ENCODE measurements at places on chromosomes 1 and 21.

- ATAC-seq = peak; percentile 97
These were observed 27.1 kb upstream of the ZC3H11B start for GRCh38 chr1:219639876-219640577.

GRCh38 chr1:7255303-7256058 lies 470.2 kb downstream of the CAMTA1 start:
- peak; percentile 53 for ATAC-seq

- no peak for ATAC-seq
These were observed 21.9 kb downstream of the HAO2 start for GRCh38 chr1:119390526-119390925.

DNA sequence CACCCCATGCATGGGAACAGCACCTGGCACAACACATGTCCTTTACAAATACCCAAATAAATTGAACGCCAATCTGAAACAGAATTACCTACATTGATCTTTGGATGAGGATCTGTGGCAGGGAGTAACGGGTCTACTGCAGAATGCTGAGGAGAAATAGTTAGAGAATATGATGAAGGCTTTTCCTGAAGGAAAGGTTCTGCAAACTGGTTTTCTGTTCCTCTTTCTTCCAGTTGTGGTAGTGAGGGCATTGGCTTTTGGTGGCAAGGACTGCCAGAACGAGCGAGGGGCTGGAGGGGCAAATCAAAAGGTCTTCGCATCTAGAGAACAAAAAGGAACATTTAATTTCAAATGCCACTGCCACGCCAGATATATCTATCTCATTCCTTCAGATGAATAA lies 19.8 kb downstream of the CEP104 start:
- no peak for ATAC-seq

DNA sequence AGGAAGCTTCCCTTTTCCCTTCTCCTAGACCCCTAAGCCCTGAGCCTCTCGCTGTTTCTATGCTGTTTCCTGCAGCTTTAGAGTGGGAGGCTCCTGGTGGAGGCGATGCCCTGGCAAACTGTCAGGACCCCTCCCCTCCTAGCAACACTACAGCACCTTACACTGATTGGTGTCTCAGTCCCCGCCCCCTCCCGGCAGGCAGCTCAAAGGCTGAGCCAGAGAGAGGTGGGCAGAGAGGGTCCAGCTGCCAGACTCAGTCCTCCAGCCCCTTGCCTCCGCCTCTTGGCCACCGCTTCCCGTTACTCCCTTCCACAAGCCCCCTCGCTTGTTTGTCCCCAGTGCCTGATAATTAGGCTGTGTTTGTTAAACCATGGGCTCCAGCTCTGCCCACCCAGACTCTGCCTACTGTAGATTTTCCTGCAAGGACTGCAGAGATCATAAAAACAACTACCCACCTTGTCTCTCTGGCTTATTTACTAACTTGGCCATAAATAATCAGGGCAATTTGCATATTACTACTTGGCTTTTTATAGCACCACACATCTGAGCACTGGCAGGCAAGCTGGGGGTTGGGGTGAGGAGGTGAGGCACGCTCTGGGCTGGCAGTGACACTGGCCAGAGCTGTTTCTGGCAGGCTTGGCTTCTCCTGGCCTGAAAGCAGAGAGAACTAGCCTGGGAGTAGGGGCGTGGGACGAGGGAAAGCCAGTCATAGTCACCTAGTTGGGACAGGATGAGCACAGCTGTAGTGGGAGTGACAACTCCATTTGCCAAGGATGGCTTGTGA lies 107.5 kb downstream of the CSMD2 start:
- no peak for ATAC-seq

DNA sequence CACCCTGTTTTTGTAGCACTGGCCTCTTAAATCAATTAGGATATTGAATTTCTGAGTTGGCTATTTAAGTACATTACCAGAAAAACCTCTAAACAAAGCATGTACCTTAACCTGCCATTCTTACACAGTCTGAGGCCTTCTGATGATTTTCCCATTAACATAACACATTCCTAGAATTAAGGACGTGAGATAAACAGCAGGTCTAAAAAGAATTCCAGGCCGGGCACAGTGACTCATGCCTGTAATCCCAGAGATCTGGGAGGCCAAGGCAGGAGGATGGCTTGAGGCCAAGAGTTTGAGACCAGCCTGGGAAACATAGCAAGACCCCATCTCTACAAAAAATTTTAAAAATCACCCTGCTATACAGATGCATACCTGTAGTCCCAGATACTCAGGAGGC lies 18.0 kb upstream of the LRRC8D start:
- no peak for ATAC-seq

- ATAC-seq = no peak
These were observed 6.6 kb downstream of the CFAP141 start for GRCh38 chr1:154199563-154199879.

DNA sequence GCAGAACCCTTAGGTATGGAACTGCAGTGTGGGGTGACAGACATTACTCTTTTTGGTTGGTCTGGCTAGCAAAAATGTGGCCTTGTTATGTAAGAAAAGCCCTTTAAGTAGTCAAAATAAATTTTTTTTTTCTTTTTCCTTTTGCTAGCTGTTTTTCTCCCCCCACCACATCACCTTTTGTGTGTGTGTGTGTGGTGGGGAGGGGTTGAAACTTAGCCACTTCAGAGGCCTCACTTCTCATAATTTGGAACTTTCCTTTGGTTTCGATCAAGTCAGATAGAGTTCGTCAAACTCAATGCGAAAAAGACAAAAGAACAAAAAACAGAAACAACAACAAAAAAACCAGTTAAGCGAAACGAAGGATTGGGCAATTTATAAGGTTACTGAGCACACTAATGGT lies 1.9 kb upstream of the PRMT2 start:
- ATAC-seq = no peak

- no peak for ATAC-seq
These were observed 5.9 kb downstream of the SSBP3 start for GRCh38 chr1:54400329-54400728.

- ATAC-seq = no peak
These were observed 6.2 kb downstream of the KCNK1 start for GRCh38 chr1:233620065-233620464.

DNA sequence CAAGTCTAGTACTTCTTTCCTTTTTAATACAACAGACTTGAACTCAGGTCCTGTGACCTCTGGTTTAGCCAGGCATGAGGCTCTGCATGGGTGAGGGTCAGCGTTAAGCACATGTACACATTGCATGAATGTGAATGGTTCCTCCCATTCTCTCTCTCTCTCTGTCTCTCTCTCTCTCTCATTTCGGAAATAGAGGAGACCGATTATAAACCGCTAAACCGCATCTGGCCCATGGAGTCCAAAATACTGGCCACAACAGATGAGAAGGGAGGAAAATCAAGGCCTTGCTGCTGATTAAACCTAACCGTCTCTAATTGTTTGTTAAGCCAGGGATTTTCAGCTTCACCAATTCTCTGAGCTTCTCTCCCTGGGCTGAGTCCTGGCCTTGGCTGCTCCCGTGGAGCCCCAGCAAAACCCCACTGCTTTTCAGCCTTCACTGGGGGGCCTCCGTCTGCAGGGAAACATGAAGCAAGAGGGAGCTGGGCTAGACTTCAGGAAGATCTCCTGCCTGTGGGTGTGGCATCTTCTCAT lies 6.6 kb downstream of the RSPO1 start:
- no peak for ATAC-seq

Measured in esophagus mucosa (tissue), 1 donor.